ENCODE measurements at places on chromosomes 7 and 10.

DNA sequence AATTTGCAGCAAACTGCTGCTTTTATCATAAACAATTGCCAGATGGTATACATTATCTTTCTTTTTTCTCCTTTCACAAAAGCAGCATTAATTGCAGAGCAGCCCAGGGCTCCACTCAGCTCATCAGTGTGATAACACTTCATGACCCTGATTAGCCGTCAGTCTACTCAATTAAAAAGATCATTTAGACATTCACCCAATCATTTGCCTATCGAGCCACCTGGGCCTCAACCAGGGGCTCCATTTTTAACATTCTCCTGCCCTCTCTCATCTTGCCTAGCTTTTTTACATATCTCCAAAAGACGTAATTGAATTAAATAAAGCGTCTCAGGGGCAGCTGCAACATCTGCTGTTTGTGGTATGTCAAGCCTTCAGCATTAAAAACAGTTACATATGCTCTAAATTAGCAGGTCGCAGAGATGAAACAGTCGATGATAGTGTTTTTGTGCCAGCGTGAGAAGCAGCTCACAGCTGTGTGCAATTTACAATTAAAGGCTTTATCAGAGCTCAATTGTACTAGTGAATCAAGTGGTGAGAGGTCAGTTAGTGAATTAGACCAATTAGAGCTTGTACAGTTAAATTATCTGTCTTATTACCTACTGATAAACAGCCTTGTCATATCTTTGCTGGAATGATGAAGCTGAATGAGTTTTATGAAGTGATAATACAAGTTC is 522.5 kb downstream of the ETV1 start:
- no peak for DNase-seq

DNA sequence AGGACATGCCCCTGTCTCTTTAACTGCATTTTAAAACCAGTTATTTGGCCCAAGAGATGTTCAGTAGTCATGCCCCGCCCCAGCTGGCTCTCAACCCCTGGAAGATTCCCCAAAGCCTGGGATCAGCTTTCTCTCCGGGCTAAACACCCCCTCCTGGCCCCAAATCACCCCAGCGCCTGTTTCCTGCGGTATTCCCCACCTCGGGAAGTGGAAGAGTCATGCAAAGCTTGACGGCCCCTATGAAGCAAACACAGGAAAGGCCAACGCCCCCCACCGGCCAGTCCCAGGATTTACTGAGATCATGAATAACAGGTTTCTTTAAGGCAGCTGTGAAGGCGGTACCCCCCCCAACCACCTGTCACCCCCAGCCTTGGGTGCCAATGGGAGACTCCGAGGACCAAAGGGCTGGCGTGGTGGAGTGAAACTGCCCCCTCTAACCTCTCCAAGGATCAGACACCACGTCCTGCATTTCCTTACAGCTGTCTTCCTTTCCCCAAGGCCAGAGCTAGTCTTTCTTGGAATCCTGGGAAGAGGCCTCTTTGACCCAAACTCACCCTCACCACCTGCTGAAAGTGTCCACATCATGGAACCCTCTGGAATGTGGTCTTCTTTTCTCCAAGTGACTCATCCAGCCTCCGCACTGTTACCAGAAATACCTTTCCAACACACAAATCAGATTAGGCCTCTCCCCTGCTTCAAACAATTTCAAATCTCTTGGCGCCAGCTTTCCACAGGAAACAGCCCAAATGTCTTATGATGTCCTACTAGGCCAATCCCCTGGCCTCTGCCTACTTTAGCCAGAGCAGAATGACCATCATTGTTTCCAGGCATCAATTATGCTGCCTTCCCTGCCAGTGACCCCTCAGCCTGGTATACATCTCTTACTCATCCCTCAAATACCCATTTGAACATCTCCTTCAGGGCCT is 301.5 kb downstream of the ZEB1 start:
- no peak for DNase-seq

- DNase-seq: no peak
These were observed 23.0 kb downstream of the NET1 start for GRCh38 chr10:5435328-5435727.

- no peak for DNase-seq
These were observed 73.6 kb downstream of the ABCA13 start for GRCh38 chr7:48244864-48245271.

DNA sequence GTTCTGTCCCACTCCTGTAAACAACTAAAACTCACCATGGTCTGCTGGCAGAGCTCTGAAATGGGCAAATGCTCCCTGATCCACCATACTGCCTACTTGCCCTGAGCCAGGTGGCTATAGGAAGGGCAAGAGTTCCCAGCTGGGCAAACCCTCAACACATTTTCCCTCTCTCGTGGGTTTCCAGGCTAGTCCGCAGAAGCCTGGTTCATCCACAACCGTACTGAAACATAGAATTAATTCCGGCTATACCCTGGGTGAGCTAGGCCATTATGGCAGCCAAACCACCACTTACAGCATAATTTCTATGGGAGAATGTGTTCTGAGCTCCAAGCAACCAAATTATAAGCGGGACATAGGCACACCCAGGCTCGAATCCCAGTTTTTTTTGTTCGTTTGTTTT is 20.1 kb upstream of the DDIT4 start:
- DNase-seq: no peak

DNA sequence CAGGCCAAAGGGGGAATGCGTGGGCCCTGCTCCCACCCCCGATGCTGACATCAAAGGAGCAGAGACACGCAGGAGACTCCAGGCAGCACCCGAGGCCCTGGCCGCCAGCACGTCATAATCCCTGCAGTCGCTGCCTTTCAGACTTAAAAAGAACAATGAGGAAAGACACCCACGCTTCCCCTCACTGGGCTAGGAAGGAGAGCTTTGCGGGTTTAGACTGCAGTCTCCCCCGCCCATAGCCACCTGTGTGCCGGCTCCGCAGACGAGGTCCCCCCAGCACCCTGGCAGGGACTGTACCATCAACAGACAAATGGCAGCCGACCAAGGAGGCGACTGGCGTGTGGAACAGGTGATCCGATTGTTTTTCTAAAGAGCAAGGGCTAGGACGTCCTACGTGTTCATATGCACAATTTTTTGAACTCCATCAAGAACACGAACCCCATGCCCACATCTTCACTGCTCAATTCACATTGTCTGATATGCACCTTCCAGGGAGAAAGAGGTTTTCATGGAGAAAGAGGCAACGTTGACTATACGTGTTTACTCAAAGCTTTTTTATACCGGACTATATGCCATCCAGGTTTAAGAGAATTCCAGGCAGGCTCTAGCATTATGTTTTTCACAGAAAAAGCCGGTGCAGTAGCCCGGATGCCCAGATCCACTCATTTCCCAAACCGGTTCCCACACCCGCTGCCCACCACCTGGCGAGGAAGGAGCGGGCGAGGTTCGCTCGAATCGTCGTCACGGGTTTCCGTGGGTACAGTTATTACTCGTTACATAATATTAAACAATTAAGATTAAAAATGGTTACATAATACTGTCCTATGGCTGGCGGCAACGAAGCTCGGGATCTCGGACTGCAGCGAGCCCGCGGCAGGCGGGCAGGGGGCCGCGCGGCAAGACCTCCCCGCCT is 1.1 kb downstream of the GRB10 start:
- no peak for DNase-seq
